ENCODE measurements at places on chromosomes 7 and 10.

GRCh38 chr7:83856094-83856493 is 207.2 kb upstream of the SEMA3E start:
- no peak for DNase-seq

- no peak for DNase-seq
Observed at GRCh38 chr7:81445462-81445861, 324.4 kb downstream of the HGF start.

GRCh38 chr10:75902816-75903215 is 471.4 kb downstream of the LRMDA start:
- no peak for DNase-seq

GRCh38 chr7:131157530-131158243 is 170.0 kb upstream of the MKLN1 start:
- no peak for DNase-seq

DNA sequence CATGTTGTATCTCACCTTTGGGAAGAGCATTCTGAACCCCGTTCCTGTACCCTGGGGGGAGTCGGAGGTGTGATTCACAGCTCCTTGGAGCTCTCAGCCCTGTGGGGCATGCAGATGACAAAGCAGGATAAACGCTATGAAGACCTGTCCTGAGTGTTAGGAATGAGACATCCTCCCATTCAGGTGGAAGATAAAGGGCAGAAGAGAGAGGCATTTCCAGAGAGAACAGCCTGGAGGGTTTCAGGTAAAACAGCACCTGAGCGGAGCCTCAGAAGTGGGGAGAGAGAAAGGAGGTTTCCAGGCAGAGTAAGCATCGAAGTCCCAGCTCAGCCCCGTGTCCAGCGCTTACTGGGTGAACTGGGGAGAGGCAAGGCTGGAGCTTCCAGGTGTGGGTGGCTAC is 288.9 kb downstream of the KLF6 start:
- DNase-seq = no peak

- no peak for DNase-seq
Observed at GRCh38 chr10:87064651-87065050, 30.0 kb downstream of the GLUD1 start.

DNA sequence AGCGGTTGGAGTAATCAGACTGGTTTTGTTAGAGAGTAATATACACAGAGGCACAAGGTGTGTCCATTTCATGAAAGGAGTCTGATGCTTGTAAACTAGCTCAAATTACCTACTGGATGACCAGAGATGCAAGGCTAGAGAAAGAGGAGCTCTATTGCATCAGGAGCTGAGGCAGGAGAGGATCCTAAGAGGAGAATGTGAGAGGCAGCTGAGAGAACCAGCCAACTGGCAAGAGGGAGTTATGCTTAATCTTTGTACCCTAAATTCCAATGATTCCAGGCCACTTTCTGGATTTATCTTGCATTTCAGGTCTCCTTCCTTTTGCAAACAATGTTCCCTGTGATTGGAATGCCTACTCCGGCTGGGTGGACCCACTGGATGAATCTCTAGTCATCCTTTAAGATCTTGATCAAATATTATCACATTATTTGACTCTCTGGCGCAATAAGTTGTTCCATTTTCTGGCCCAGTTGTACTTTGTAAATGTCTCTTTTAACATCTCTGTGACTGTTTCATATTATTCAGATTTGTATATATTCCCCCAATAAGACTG is 57.5 kb upstream of the PTPN12 start:
- DNase-seq = no peak

GRCh38 chr7:82534684-82535083 is 91.1 kb upstream of the CACNA2D1 start:
- no peak for DNase-seq

DNA sequence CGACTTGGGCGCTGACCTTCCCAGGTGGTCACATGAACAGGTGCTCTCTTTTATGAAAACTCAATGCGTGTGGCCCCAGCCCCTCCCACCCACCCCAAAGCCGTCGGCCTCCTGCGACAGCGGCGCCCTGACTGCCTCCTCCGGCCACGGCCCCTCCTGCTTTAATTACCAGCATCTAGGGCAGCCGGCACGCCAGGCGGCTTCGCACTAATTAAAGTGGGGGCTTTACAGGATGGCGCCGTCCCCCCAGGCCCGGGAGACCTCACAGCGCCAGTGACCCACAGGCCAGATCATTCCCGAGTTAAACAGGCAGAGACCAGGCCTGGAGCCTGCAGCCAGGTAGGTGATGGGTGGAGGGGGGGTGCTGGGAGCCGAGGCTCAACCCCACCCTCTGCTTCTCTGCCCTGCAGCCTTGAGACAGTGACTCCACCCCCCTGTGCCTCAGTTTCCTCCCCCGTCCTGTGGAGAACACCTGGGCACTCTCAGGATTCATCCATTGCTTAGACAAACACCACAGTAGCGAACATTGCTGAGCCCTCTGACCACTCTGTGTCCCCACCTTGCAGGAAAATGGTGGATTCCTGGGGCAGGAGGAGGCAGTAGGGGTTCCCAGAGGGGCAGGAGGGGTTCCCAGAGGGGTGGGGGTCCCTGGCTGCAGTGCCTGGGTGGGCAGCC is 100.8 kb downstream of the MICALL2 start:
- DNase-seq = no peak
